ENCODE measurements at places on chromosomes 1 and 21.

GRCh38 chr1:109148987-109149561 is 35.2 kb downstream of the ELAPOR1 start:
- H3K4me3 ChIP-seq = no peak overlapping the region
- no peaks in the 10 kb centered on the region for H3K27me3 ChIP-seq
- no peak for DNase-seq
- H3K4me1 ChIP-seq = peaks cover 34% of the 10 kb centered on the region
- H3K36me3 ChIP-seq = no peaks in the 10 kb centered on the region

DNA sequence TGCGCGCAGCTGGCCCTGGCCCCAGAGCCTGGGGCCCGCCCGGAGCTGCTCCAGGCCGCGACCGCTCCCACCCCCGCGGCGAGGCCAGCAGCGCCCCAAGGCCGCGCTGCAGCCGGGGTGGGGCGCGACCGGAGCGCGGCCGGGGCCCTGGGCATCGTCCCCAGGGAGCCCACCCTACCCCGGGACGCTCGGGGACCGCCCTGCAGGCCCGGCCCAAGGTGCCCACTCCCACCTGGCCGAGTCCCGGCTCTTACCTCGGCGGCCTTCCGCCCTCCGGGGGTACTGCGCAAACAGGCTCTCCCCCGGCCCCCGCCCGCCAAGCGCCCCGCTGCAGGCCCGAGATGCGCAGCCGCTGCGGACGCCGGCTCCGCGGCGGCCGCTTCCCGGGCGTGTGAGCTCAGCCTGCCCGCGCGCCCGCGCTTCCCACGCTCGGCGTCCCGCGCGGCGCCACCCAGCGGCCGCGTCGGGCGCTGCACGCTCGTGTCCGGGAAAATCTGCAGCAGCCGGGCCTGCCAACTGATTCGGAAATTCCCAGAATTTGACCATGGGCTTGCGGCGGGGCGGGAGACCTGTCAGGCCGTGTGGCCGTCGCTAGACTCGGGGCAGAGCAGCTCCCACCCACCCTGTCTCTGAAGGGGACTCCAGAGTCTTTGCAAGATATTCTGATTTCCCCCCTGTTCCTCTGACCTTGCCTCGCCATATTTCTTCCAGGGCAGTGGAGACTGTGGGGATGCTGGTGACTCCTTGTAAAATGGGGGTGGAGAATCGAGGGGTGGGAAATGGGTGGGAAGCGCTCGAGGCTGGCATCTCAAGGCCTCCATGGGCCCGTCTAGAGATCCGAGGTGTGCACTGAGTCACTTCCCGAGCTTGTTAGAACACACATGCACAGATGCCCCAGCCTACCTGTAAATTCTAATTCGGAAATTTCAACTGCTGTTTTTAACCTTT is 41.9 kb downstream of the CD34 start:
- peak overlapping the region; percentile 93 for H3K27ac ChIP-seq
- peaks cover 27% of the 10 kb centered on the region for H3K4me1 ChIP-seq
- peak; percentile 85 for DNase-seq
- H3K4me3 ChIP-seq = no peak overlapping the region
- H3K36me3 ChIP-seq = peaks cover 5% of the 10 kb centered on the region

DNA sequence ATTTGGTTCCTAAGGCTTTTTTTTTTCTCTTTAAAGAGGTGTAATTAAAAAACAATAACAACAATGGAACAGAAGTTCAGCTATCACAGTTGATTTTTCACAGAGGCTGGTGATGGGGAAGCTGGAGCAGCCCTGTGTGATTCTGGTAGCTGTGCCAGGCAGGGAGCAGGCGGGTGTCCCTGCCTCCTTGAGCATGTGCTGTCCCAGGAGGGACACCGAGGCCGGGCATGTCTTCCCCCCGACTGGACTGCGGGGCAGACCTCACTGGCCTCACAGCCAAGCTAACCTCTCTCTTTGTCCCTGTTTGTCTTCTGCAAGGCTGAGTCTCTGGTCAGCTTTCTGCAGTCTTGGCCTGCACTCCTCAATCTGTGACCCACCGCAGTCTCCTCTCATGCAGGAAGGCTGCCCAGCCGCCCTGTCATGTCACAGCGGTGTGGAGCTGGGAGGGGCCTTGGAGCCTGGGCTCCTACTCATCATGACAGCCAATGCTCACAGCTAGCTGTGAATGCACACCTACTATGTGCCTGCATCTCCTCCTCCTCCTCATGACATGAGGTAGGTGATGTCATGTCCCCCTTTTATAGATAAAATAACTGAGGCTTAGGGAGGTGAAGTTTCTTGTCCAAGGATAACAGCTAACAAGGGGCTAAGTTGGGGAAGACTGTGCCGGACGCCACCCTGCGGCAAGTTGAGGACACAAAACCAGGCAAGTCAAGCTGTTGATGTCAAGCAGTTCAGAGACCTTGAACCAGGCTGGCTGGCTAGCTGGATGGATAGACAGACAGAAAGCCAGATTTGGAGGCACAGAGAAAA is 10.3 kb upstream of the ACTL8 start:
- H3K36me3 ChIP-seq = no peaks in the 10 kb centered on the region
- H3K4me1 ChIP-seq = no peaks in the 10 kb centered on the region

- no peak overlapping the region for H3K27ac ChIP-seq
- no peaks in the 10 kb centered on the region for H3K4me1 ChIP-seq
- H3K4me3 ChIP-seq = no peak overlapping the region
- no peak for DNase-seq
- no peaks in the 10 kb centered on the region for H3K36me3 ChIP-seq
- H3K27me3 ChIP-seq = no peaks in the 10 kb centered on the region
Observed at GRCh38 chr1:4464478-4464877, 189.9 kb upstream of the AJAP1 start.

DNA sequence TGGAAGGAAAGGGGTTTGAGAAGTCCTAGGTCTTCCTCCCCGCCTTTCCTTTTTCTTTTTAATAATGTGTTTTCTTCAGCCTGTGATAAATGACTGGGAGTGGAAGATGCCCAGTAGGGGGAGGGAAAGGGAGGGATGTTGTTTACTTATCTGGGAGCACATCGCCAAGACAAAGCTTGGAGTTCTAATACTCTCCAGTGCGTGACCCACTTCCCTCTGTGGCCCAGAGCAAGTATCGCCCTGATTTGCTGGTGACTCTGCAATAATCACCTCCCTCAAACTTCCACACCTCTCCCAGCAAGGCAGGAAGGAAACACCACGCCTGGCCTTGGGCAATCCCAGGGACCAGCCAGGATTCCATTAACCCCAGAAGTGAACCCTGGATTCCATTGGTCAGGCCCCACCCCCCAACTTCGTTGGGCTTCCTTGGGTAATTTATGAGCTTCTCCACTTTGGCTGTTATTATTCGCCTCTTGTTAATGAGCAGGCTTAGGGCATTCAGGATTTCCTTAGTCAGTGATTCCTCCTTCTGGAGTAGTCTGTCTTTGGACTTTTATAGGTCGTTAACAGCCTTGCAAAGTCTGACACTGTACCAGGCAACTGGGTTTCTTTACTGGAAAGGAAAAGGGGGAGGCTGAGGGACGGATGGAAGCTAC is 24.3 kb upstream of the GRHL3 start:
- peak overlapping the region; percentile 36 for H3K27ac ChIP-seq
- peak; percentile 90 for DNase-seq
- no peak overlapping the region for H3K4me3 ChIP-seq

DNA sequence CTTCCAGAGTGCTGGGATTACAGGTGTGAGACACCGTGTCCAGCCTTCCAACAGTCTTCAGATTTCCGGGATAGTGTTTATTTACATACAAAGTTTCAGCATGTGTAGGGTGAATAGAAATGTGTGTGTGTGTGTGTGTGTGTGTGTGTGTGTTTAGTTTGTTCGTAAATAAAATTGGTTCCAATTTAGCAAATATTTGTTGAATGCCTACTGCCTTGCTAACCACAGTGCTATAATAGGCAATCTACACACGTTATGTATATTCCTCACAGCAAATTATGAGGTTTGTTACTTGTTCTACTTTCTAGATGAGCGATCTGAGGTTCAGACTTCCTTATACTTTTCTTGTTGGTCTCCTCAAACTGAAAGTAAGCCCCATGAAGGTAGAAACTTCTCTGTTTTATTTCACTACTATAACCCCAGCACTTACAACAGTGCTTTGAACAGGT is 32.8 kb upstream of the EPS15 start:
- H3K36me3 ChIP-seq = no peaks in the 10 kb centered on the region
- no peak overlapping the region for H3K4me3 ChIP-seq
- no peaks in the 10 kb centered on the region for H3K4me1 ChIP-seq

DNA sequence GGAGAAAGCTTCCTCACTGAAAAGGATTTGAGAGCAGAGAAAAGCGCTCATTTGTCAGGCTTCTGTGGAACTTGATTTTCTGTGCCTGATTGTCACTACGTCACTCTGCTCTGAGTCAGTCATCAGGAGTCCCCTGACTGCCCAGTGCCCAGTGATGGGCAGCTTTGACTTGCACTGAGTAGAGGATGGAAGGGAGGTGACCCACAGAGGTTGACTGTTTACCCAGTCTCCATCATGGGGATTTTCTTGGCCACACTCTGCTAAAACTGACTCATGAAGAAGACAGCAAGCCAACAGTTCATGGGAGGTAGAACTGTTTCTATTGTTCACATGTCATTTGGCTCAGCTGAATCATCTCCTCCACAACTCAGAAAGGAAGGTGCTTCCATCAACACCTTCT is 82.1 kb upstream of the DUSP10 start:
- H3K27ac ChIP-seq = no peak overlapping the region
- H3K27me3 ChIP-seq = no peaks in the 10 kb centered on the region
- no peak overlapping the region for H3K4me3 ChIP-seq
- no peaks in the 10 kb centered on the region for H3K36me3 ChIP-seq
- no peaks in the 10 kb centered on the region for H3K4me1 ChIP-seq

DNA sequence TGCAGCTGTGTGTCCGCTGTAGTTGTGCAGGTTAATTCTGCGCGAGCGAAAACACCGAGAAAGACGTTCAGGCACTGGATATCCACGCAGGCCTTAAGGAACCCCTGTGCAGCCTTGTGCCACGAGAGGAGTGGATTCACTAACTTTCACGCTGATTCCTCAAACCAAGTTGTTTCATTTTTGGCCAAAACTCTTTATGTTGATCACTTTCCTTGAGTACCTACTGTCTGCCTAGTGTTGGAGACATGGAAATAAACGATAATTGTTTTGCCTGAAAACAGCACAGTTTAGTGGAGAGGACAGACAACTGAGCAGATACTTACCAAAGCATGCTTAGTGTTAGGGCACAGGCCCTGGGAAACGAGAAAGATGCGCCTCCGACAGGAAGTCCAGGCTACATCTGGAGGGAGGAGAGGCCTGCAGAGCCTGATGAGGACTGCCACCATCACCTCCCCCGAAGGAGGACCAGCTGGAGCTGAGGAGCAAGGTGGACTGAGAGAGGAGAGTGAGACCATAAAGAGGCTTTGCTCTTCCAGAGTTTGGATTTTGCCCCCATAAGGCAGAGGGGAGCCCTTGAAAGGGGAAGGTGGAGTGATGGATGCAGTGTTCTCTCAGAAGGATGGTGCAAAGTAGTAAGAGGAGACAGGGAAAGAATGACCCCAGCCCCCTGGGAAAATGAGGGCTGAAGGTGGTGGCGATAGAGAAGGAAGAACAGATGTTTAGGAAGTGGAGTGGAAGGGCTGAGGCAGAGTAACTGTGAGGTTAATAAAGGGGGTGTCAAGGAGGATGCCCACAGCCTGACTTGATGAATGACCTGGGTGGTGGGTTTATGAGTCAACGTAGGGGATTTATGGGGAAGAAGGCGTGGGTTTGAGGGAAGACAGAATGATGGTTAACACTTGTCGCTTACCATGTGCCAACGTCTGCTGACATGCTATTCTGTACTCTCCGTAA is 956 bp upstream of the SCAF4 start:
- no peaks in the 10 kb centered on the region for H3K36me3 ChIP-seq
- peak; percentile 73 for DNase-seq
- peak overlapping the region; percentile 63 for H3K4me3 ChIP-seq
- no peaks in the 10 kb centered on the region for H3K27me3 ChIP-seq
- peak overlapping the region; percentile 74 for H3K27ac ChIP-seq

GRCh38 chr1:224539971-224540370 is 76.1 kb upstream of the CNIH3 start:
- no peak overlapping the region for H3K27ac ChIP-seq
- H3K36me3 ChIP-seq = no peaks in the 10 kb centered on the region
- no peaks in the 10 kb centered on the region for H3K4me1 ChIP-seq
- DNase-seq = no peak

DNA sequence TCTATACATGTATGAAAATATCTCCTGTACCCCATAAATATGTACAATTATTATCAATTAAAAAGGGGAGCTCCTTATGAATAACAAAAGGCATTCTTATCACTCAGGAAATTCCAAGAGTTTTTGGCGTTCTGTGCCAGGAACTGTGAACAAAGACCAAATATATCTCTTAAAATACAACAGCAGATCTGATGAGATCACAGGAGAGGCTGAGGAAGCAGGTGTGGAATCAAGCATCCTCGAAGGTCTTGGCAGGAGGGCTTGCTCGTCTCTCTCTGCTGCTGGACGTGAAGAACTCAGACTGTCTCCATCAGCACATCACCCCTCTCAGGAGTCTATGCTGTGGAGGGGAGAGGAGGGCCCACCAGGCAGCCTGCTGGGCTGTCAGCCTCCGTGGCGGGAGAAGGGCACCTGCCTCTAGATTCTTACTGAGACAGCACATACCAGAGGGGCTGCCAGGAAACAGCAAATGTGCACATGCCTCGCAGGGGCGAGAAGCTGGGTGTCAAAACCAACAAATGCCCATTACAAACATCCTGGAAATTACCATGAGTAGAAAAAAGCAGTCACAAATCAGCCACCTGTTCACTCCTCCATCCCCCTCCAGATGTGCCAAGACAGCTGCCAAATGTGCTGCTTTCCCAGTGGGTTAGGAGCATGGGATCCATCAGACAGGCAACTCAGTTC is 30.8 kb upstream of the FAM89A start:
- DNase-seq = no peak
- H3K4me1 ChIP-seq = no peaks in the 10 kb centered on the region
- no peak overlapping the region for H3K4me3 ChIP-seq
- H3K27ac ChIP-seq = no peak overlapping the region
- H3K27me3 ChIP-seq = no peaks in the 10 kb centered on the region
